ENCODE measurements at places on chromosomes 6 and 20. TPM values are rescaled to one million over a fixed set of nuclear protein-coding genes. Genes with fewer than 3 reads are reported as not detected.

Gene B3GALT4
- 35.4 TPM for total RNA-seq

Gene CTCFL
- total RNA-seq = not detected

Gene PNISR
- total RNA-seq = 208 TPM

Gene PBOV1
- total RNA-seq = not detected

Gene UBE2C
- total RNA-seq = 153 TPM

Gene TSHZ2
- total RNA-seq = 0.44 TPM

Gene HRH3
- total RNA-seq = not detected

Gene PLCB4
- total RNA-seq = not detected

Gene TRIM10
- not detected for total RNA-seq

Gene C6orf118
- not detected for total RNA-seq

GRCh38 chr20:53917145-53918019 lies 153.0 kb downstream of the BCAS1 start:
- no peaks in the 10 kb centered on the region for H3K36me3 ChIP-seq
- DNase-seq = no peak
- H3K27ac ChIP-seq = no peak overlapping the region
- H3K27me3 ChIP-seq = peaks cover 2% of the 10 kb centered on the region

DNA sequence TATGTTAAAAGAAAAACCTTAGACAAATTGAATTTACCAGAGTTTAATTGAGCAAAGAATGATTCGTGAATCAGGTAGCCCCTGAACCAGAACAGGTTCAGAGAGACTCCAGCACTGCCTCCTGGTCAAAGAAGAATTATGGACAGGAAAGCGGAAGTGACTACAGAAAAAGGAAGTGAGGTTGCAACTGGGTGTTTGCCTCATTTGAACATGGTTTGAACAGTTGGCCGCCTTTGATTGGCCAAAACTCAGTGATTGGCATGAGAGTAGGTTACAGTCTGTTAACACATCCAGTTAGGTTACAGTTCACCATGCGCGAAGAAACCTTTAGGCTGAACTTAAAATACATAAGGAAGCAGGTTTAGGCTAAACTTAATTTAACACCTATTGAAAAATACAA lies 248.8 kb downstream of the TFAP2A start:
- H3K4me3 ChIP-seq = no peak overlapping the region
- H3K36me3 ChIP-seq = no peaks in the 10 kb centered on the region
- no peak for DNase-seq
- no peaks in the 10 kb centered on the region for H3K27me3 ChIP-seq

GRCh38 chr6:6417475-6417874 lies 97.0 kb upstream of the F13A1 start:
- H3K27ac ChIP-seq = no peak overlapping the region
- no peak overlapping the region for H3K4me3 ChIP-seq
- H3K4me1 ChIP-seq = no peaks in the 10 kb centered on the region
- DNase-seq = no peak
- H3K27me3 ChIP-seq = peaks cover 4% of the 10 kb centered on the region
- H3K36me3 ChIP-seq = no peaks in the 10 kb centered on the region

GRCh38 chr6:161242779-161243693 lies 30.8 kb downstream of the AGPAT4 start:
- H3K27ac ChIP-seq = no peak overlapping the region
- H3K36me3 ChIP-seq = peaks cover 3% of the 10 kb centered on the region
- no peak for DNase-seq

- H3K4me3 ChIP-seq = peak overlapping the region; percentile 85
- H3K27ac ChIP-seq = peak overlapping the region; percentile 57
- peaks cover 5% of the 10 kb centered on the region for H3K4me1 ChIP-seq
- H3K36me3 ChIP-seq = no peaks in the 10 kb centered on the region
- H3K27me3 ChIP-seq = peaks cover 4% of the 10 kb centered on the region
- no peak for DNase-seq
Observed at GRCh38 chr6:87832025-87832825, 130.2 kb upstream of the AKIRIN2 start.

- DNase-seq = no peak
- H3K4me1 ChIP-seq = peaks cover 12% of the 10 kb centered on the region
- no peak overlapping the region for H3K27ac ChIP-seq
- H3K4me3 ChIP-seq = no peak overlapping the region
Observed at GRCh38 chr6:112113431-112113830, 26.0 kb downstream of the FAM229B start.

- peaks cover 25% of the 10 kb centered on the region for H3K36me3 ChIP-seq
- H3K4me3 ChIP-seq = no peak overlapping the region
- peaks cover 46% of the 10 kb centered on the region for H3K4me1 ChIP-seq
- no peaks in the 10 kb centered on the region for H3K27me3 ChIP-seq
- H3K27ac ChIP-seq = peak overlapping the region; percentile 3
Observed at GRCh38 chr6:35365594-35366203, 23.3 kb downstream of the PPARD start.

GRCh38 chr20:38377039-38377685 lies 30.9 kb downstream of the LBP start:
- H3K4me1 ChIP-seq = no peaks in the 10 kb centered on the region
- DNase-seq = no peak
- peaks cover 7% of the 10 kb centered on the region for H3K27me3 ChIP-seq
- no peaks in the 10 kb centered on the region for H3K36me3 ChIP-seq

- no peak overlapping the region for H3K27ac ChIP-seq
- H3K27me3 ChIP-seq = peaks cover 29% of the 10 kb centered on the region
- H3K4me3 ChIP-seq = no peak overlapping the region
- H3K36me3 ChIP-seq = no peaks in the 10 kb centered on the region
- peaks cover 7% of the 10 kb centered on the region for H3K4me1 ChIP-seq
Observed at GRCh38 chr6:93423542-93423941, 4.2 kb upstream of the EPHA7 start.

DNA sequence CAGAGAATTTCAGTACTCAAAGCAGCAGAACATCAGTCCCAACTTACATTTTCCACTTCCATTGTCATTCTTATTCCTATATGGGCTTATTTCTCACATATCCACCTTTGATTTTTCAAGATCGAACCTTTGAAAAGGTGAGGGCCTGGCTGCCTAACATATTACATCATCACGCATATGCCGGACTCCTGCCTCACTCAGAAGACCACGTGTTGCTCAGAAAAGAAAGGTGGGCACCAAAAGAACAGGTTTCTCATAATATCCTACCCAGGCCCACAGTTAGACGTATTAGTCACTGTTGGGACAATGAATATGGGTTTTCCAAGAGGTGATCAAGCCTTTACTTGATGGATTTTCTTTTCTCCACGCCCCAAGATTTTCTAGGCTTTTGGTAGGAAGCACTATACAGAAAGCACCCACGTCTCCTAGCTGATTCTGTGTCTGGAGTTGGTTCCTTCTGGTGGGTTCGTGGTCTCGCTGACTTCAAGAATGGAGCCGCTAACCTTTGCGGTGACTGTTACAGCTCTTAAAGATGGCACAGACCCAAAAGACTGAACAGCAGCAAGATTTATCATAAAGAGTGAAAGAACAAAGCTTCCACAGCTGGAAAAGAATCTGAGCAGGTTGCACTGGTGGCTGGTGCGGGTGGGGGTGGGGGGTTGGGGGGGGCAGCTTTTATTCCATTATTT lies 168.9 kb downstream of the ATXN1 start:
- H3K4me3 ChIP-seq = no peak overlapping the region
- H3K27me3 ChIP-seq = no peaks in the 10 kb centered on the region
- H3K36me3 ChIP-seq = peaks cover 10% of the 10 kb centered on the region
- H3K4me1 ChIP-seq = peaks cover 10% of the 10 kb centered on the region
- H3K27ac ChIP-seq = no peak overlapping the region

DNA sequence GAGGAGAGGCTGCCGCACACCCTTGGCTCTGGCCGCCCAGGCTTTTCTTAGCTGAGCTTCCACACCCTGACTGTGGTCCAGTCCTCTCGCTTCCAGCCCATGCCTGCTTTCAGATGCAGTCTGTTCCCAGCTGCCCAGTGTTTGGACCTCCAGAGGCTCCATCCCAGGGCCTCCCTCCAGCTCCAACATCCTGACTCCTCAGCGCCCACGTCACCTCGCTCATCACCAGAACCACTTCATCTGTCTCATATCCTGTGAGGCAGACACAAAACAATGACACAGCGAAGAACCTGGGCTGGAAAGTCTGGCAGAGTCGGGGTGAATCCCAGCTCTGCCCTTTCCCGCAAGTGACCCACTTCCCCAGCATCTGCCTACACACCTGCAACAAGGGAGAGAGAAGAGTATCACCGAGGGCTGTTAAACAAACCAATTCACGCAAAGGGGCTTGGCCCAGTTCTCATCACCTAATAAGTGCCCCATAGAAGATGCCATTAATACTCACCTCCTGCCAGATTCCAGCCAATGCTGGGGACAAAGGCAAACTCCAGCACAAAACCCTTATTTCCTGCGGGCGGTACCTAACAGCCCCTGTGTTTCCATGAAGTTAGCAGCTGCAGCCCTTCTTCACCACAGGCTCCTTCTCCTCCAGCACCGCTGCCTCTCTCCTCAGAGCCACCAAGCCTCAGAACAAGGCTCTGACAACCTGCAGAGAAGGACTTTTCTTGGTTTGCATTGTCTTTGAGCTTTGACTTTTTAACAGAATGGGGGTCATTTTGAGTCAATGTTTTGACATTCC lies 133.4 kb upstream of the CDH4 start:
- H3K36me3 ChIP-seq = no peaks in the 10 kb centered on the region
- H3K4me3 ChIP-seq = no peak overlapping the region
- no peak overlapping the region for H3K27ac ChIP-seq
- H3K4me1 ChIP-seq = peaks cover 7% of the 10 kb centered on the region

GRCh38 chr6:162336359-162336758 lies 391.2 kb downstream of the PRKN start:
- no peaks in the 10 kb centered on the region for H3K27me3 ChIP-seq
- no peaks in the 10 kb centered on the region for H3K36me3 ChIP-seq
- no peak overlapping the region for H3K27ac ChIP-seq
- H3K4me3 ChIP-seq = no peak overlapping the region
- no peak for DNase-seq
- no peaks in the 10 kb centered on the region for H3K4me1 ChIP-seq

GRCh38 chr20:36908603-36909002 lies 32.7 kb downstream of the TLDC2 start:
- peaks cover 18% of the 10 kb centered on the region for H3K4me1 ChIP-seq
- H3K36me3 ChIP-seq = peaks cover 32% of the 10 kb centered on the region
- no peak overlapping the region for H3K27ac ChIP-seq

DNA sequence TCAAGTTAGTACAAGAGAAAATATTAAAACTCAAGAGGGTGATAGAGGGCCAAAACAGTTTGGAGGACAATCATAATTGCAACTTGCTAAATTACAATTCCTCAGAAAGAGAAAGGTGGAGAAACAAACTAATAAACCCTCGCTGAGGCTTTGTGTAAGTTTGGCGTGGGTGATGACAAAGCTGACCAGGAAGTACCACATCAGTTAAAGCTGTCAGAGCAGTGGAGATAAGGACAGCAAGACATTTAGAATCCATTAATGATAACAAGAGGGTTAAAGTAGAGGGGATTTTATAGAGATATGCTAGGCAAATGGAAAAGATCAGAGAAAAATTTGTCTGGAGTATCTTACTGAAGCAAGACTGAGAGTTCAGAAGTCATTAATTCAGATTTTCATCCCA lies 334.4 kb downstream of the TFAP2B start:
- no peak for DNase-seq
- H3K36me3 ChIP-seq = no peaks in the 10 kb centered on the region
- H3K4me1 ChIP-seq = no peaks in the 10 kb centered on the region
- no peak overlapping the region for H3K27ac ChIP-seq

DNA sequence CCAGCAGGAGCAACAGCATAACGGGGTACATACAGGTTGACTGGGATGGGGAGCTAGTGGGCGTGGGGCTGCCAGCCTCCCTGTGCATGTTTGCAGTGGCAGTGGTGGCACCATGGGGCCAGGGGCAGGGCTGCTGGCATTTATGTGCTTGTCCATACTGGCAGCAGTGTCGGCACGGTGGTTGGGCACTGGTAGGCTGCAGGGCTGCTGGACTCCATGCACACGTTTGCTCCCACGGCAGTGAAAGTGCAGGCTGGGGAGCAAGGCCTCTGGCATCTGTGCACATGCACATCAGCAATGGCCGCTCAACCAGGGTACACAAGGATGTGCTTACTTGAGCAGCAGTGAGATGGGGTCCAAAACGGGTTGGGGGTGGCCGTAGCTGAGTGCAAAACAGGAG lies 159.5 kb upstream of the KHDRBS2 start:
- H3K4me3 ChIP-seq = no peak overlapping the region
- no peaks in the 10 kb centered on the region for H3K27me3 ChIP-seq
- no peak for DNase-seq
- H3K36me3 ChIP-seq = no peaks in the 10 kb centered on the region

DNA sequence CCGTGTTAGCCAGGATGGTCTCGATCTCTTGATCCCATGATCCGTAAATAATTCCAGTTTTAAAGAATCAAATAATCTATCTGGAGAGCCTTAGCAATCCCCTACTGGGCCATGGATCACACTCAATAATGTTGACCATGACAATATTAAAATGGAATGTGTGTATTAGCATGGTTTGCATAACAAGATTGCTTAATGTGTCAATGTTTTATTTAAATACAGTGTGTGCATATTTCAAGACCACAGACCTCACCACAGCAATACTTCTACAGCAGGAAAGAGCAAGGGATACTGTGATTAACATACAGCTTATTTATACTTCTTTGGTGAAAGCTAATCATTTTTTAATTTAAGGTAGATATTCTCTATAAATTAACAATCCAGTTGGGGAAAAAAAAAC lies 470.4 kb downstream of the TFAP2B start:
- H3K27me3 ChIP-seq = no peaks in the 10 kb centered on the region
- no peak for DNase-seq
- H3K36me3 ChIP-seq = no peaks in the 10 kb centered on the region
- H3K27ac ChIP-seq = no peak overlapping the region

DNA sequence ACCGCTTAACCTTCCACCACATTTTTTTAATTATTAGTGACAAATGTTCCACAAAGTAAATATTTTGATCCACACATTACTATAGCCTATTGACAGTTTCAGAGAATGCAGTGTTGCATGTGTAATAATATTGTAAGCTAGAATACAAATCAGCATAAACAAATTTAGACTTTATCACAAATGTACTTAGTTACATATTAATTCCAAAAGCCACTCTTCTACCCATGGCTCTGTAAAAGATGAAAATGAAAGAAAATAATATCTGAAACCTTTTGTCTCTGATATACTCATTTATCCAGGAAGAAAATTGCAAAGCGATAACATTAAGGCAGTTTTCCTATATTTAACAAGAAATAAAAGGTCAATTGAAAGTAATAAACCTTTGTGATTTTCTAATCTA lies 954.0 kb upstream of the MAN1A1 start:
- H3K27me3 ChIP-seq = no peaks in the 10 kb centered on the region
- no peak for DNase-seq
- H3K4me3 ChIP-seq = no peak overlapping the region
- H3K36me3 ChIP-seq = no peaks in the 10 kb centered on the region

DNA sequence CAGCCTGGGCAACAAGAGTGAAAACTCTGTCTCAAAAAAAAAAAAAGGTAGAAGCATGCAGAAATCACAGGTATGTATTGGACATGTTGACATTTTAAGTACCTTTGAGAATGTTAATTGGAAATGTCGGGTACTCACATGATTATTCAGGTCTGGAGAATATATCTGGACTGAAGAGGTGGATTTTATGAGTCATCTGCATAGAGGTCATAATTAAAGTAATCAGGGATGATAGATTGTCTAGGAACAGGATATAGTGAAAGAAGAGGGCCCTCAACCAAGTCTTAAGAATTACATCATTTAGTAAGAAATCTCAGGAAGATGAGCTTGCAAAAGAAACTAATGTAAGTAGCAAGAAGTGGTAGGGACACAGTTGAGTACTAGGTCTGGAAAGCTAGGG lies 212.5 kb downstream of the UTRN start:
- DNase-seq = no peak
- peak overlapping the region; percentile 31 for H3K27ac ChIP-seq
- H3K27me3 ChIP-seq = no peaks in the 10 kb centered on the region
- H3K4me1 ChIP-seq = peaks cover 13% of the 10 kb centered on the region
- H3K4me3 ChIP-seq = no peak overlapping the region

All from activated naive CD8-positive, alpha-beta T cell treated with anti-CD3 and anti-CD28 coated beads, Interleukin-2, amount 10 ng/mL, durations not matched to agents 7 days and 5 days (primary cell).